ENCODE measurements at places on chromosomes 6 and 20.

- no peak overlapping the region for H3K4me3 ChIP-seq
- H3K27ac ChIP-seq, result no peak overlapping the region
- H3K4me1 ChIP-seq, result peaks cover 4% of the 10 kb centered on the region
- H3K27me3 ChIP-seq, result no peaks in the 10 kb centered on the region
Measured at GRCh38 chr6:14462566-14462965, 345.0 kb downstream of the CD83 start.

DNA sequence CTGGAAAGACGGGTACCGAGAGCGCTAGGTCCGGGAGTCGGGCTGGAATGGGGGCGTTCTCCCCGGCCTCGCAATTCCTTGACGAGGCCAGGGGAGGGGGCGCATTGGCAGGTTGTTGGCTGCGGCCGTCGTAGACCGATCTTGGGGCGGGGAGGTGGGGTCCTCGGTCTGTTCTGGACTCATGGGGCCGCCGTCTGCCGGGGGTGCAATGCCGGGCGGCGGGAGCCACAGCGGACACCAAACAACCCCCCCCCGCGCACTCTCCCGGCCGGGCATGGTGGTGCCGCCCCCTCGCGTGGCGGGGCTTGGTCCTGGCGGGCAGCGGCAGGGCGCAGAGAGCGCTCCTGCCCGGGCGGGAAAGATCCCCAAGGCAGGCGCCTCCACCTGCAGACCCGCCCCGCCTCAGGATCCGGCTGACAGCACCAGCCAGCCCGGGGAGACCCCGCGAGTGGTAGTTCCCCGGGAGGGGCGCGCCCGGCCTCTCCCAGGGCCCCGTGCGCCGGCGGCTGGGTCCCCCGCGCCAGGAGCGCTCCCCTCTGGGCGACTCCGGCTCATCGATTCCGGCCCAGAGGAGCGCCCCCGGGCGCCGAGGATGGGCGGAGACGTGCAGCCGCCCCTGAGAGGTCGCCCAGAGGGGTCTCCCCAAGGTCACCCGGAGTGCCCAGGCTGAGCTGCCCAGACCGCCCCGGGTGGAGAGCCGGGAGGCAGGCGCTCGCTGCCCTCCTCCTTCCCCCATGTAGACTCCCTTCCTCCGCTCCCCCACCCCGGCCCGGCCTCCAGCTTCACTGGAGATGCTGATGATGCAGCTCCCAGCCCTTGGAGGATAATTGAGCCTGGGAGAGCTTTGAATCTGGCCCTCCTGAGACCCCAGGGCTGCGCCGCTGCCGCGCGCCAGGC, 709 bp downstream of the PPP1R16B start:
- H3K36me3 ChIP-seq, result no peaks in the 10 kb centered on the region
- DNase-seq, result peak; percentile 23
- H3K27ac ChIP-seq, result no peak overlapping the region
- H3K4me3 ChIP-seq, result peak overlapping the region; percentile 87

- no peaks in the 10 kb centered on the region for H3K27me3 ChIP-seq
- H3K4me3 ChIP-seq, result peak overlapping the region; percentile 88
- H3K27ac ChIP-seq, result peak overlapping the region; percentile 76
- peaks cover 39% of the 10 kb centered on the region for H3K4me1 ChIP-seq
- DNase-seq, result no peak
- no peaks in the 10 kb centered on the region for H3K36me3 ChIP-seq
Measured at GRCh38 chr6:145813285-145814034, 1.1 kb downstream of the FBXO30 start.

DNA sequence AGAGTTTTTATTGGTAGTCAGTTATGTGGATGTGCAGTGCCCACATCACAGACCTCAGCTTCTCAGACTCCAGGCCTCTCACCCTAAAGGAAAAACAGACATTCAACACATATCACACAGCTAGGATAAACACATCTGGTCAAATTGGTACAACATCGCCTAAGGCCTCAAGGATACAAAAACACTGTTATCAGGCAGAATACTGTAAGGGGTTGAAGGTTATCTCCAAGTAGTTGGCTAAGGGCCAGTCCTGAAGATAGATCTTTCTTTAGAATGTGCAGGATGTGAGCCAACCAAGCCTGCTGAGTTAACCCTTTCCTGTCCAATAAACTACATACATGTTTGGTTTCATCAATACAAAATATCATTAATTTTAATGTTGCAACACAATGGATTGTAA, 308.4 kb upstream of the GJE1 start:
- H3K4me3 ChIP-seq, result no peak overlapping the region
- no peak overlapping the region for H3K27ac ChIP-seq
- H3K27me3 ChIP-seq, result peaks cover 3% of the 10 kb centered on the region

GRCh38 chr6:145028144-145028818, 707.0 kb downstream of the EPM2A start:
- no peak overlapping the region for H3K27ac ChIP-seq
- peaks cover 9% of the 10 kb centered on the region for H3K4me1 ChIP-seq
- H3K4me3 ChIP-seq, result no peak overlapping the region
- H3K36me3 ChIP-seq, result no peaks in the 10 kb centered on the region
- no peaks in the 10 kb centered on the region for H3K27me3 ChIP-seq

DNA sequence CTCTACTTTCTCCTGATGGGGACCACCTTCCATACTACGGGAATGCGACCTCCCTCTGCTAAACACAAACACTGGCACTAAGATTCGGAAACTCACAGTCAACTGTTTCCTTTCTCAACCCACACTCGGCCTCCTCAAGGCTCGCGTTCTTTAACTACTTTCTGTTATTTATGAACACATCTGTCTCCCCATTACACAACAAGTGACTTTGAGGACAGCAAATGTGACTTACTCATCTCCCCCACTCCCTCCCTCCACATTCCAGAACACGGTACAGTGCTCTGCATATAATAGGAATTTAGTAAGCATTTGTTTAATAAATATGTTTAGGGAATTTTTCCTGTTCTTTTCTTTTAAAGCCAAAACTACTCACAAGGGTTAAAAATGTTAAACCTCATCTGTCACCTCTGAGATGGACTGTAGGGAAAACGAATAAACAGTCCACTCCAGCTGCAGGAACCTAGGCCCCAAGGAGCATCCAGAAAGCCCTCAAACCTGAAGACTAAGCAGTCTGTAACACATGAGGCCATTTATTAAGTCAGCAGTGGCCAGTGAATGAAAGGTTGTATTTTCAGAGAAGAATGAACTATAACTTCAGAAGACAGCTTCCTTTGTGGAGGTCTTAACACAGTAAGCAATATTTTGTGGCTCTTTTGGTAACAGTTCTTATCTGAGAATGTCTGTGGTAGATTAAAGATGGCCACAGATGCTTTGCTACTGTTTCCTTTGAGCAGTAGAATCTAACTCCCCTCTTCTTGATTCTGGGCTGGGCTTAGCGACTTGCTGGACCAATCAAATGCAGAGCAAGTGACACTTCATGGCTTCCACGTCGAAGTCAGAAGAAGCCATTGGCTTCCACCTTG, 209.6 kb upstream of the DTNBP1 start:
- H3K27ac ChIP-seq, result no peak overlapping the region
- DNase-seq, result no peak
- no peaks in the 10 kb centered on the region for H3K36me3 ChIP-seq
- peaks cover 3% of the 10 kb centered on the region for H3K4me1 ChIP-seq

GRCh38 chr6:35253249-35253648, 6.3 kb upstream of the ZNF76 start:
- H3K27ac ChIP-seq, result no peak overlapping the region
- H3K27me3 ChIP-seq, result no peaks in the 10 kb centered on the region
- no peak for DNase-seq
- peak overlapping the region; percentile 54 for H3K4me3 ChIP-seq
- peaks cover 13% of the 10 kb centered on the region for H3K36me3 ChIP-seq
